Aorta (tissue), 5 donors: ENCODE measurements at places on chromosomes 3 and 15. TPM values are rescaled to one million over a fixed set of nuclear protein-coding genes. Genes with fewer than 3 reads are reported as not detected.

DNA sequence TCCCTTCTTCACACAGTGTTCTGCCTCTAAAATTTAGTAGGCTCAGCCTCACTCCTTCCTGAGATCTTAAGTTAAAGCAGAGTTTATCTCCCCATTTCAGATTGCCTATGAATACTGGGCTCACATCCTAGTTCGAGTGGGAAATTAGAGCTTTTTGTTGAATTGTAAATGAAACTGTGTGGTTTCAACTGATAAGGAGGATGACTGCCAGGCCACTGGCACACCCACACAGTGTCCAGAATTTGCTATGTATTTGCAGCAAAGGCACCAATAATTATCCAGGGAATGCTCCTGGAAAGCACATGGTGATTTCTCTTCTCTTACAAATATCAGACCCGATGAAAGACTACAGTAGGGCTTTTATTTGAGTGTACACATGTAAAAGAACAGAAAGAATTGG lies 308.1 kb upstream of the COL8A1 start:
- no peak for DNase-seq

CSTA gene
- total RNA-seq, result 3.6 TPM

DNA sequence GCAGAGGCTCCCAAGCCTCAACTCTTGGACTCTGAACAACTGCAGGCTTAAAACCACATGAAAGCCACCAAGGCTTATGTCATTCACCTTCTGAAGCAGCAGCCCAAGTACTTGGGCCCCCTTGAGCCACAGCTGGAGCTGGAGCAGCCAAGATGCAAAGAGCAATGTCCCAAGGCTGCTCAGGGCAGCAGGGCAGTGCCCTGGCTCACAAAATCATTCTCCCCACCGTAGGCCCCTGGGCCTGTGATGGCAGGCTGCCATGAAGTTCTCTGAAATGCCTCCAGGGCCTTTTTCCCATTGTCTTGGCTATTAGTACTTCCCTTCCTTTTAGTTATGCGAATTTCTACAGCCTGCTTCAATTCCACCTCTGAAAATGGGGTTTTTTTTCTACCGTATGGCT lies 83.4 kb downstream of the DCLK3 start:
- no peak for DNase-seq

MYO5C gene
- total RNA-seq, result 7.8 TPM

TGFBR2 gene
- total RNA-seq, result 303 TPM

GRCh38 chr15:72833561-72833960 lies 50.0 kb upstream of the ADPGK start:
- DNase-seq, result no peak

DNA sequence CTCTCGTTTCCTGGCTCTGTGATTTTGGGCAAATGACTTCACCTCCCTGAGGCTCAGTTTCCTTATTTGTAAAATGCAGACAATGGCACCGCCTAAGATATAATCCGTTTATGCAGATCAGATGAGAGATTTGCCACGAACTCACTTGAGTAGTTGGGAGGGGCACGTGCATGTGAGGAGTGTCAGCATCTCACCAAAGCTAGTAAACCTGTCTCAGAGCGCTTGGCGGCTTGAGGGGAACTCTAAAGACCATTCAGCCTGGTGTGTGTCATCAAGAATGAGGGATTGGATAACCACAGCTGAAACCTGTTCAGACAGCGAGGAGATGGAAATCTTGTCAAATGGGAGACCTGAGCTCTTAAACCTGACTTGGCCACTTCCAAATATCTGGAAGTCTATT lies 48.7 kb downstream of the BDH1 start:
- no peak for DNase-seq

GRCh38 chr15:80188251-80188650 lies 35.5 kb downstream of the FAH start:
- no peak for DNase-seq

DNA sequence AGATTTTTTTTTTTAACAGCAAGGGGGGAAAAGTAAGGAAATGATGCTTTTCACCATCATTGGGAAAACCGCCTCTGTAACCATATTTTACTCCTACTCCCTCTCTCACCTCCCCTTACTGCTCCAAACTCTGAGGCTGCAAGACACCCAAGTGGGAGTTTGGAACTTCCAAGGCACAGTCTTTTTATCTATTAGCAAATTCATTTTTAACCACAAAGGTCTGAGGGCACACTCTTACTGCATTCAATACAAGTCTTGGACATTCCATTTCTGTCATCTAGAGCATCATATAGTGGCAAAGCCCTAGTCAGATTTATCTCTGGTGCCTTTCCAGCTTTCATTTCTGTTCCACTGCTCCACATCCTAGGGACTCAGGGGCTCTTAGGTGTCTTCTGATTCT lies 13.2 kb downstream of the FAM162A start:
- no peak for DNase-seq

- no peak for DNase-seq
Observed at GRCh38 chr15:77053709-77054108, 17.2 kb downstream of the TSPAN3 start.

CLDN18 gene
- total RNA-seq, result not detected
